ENCODE measurements at places on chromosomes 3 and 15.

GRCh38 chr3:143978263-143978631, 6.6 kb downstream of the DIPK2A start:
- DNase-seq = no peak

GRCh38 chr3:193253986-193254660, 13.1 kb downstream of the PLAAT1 start:
- DNase-seq = no peak

GRCh38 chr3:7739754-7740153, 761.9 kb upstream of the LMCD1 start:
- DNase-seq = no peak

DNA sequence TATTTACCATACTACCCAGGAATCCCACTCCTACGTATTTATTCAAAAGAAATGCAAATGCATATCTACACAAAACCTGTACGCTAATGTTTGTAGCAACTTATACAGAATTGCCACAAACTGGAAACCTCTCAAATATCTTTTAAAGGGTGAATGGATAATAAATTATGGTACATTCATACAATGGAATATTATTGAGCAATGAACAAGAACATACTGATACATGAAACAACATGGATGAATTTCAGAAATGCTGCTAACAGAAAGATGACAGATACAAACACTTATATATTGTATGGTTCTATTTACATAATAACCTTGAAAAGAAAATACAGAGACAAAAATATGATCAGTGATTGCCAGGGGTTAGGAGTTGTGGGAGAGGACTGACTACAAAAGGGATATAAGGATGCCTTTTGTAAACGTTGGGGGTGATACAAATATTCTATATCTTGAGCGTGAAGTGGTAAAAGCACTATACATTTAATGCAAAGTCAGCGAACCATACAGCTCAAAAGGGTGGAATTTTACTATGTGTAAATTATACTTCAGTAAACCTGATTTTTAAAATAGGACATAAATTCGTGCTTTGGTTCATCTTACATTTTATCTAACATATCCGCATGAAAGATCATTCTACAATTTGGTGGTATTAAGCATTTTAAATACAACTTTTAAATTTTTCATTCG, 55.0 kb upstream of the FOXB1 start:
- no peak for DNase-seq

DNA sequence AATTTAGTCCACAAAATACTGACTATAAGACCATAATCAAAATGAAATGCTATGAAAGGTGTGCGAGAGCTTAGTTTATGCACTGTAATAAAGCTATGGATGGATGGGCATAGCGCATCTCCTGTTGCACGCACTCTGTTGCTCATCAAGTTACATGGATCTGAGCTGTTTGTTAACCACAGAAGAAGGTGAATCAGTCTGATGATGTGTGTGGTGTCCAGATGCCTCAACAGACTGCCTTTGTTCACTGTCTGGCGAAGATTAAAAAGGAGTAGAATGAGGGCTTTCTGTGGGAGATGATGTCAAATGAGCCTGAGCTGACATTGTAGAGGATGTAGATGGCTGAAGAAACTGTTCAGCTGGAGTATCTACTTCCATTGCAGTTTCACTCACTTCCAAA, 36.1 kb downstream of the NSMCE3 start:
- no peak for DNase-seq
